ENCODE measurements at places on chromosomes 2 and 18.

DNA sequence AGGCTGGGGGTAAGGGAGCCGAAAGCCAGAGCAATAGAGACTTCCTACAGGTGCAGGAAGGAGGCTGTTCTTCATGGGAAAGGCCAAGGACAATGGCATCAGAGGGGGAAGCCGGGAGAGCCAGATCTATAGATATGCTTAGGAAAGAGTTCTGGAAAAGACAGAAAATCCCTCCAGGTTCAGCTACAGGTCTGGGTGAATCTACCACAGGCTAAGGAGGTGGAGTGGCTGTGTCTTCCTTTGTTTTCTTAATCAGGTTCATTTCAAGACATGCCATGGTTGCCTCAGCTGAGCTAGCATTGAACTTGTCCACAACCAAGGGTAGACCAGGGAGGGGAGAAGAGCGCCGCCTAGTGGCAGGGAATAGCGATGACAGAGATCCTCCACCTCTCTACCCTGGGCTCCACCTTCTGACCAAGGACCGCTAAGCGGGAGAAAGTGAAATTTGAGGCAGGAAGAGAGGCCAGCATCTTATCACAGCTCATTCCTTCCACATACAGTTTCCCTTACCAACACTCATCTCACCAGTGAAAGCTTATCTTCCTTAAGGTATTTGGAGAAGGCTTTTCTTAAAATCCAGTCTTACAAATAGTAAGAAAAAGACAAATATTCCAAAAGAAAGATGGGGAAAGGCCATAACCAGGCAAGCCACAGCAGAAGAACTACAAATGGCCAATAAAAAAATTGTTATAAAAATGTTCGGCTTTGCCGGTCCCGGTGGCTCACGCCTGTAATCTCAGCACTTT is 74.2 kb downstream of the VIT start:
- no peaks in the 10 kb centered on the region for H3K4me1 ChIP-seq
- DNase-seq = no peak
- H3K27me3 ChIP-seq = no peaks in the 10 kb centered on the region
- no peak overlapping the region for H3K4me3 ChIP-seq
- no peaks in the 10 kb centered on the region for H3K36me3 ChIP-seq
- H3K27ac ChIP-seq = no peak overlapping the region

- H3K27me3 ChIP-seq = no peaks in the 10 kb centered on the region
- peak; percentile 55 for DNase-seq
- H3K27ac ChIP-seq = peak overlapping the region; percentile 82
- H3K36me3 ChIP-seq = no peaks in the 10 kb centered on the region
- peaks cover 10% of the 10 kb centered on the region for H3K4me1 ChIP-seq
- H3K4me3 ChIP-seq = peak overlapping the region; percentile 69
Measured at GRCh38 chr18:711657-712400, 601 bp downstream of the ENOSF1 start.

- H3K27ac ChIP-seq = no peak overlapping the region
- H3K36me3 ChIP-seq = no peaks in the 10 kb centered on the region
- no peaks in the 10 kb centered on the region for H3K27me3 ChIP-seq
Measured at GRCh38 chr18:51911584-51911983, 428.4 kb upstream of the DCC start.

DNA sequence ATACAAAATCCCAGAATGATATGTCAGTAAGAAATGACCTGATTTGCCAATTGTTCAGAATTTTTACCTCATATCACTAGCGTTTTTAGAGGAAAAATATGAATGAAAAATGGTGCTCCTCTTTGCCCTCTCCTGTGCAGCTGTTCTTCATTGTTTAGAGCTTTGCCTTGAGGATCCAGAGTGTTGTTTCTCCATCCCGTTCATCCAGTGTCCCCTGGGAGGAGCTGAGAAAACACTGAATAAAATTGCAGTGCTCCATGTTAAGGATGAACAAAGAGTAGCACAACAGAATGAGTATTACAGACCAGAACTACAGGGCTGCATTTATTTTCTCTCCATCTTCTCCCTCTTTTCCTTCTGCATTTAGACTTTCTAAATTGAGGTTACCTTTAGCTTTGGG is 133.1 kb downstream of the ADCYAP1 start:
- H3K4me3 ChIP-seq = no peak overlapping the region
- no peaks in the 10 kb centered on the region for H3K36me3 ChIP-seq
- DNase-seq = no peak
- no peaks in the 10 kb centered on the region for H3K27me3 ChIP-seq

- no peak for DNase-seq
- no peaks in the 10 kb centered on the region for H3K36me3 ChIP-seq
- no peaks in the 10 kb centered on the region for H3K27me3 ChIP-seq
- no peaks in the 10 kb centered on the region for H3K4me1 ChIP-seq
- no peak overlapping the region for H3K4me3 ChIP-seq
Measured at GRCh38 chr2:10169581-10169980, 47.0 kb downstream of the RRM2 start.

- H3K4me1 ChIP-seq = peaks cover 13% of the 10 kb centered on the region
- no peak overlapping the region for H3K4me3 ChIP-seq
- no peak for DNase-seq
- no peaks in the 10 kb centered on the region for H3K36me3 ChIP-seq
- no peaks in the 10 kb centered on the region for H3K27me3 ChIP-seq
Measured at GRCh38 chr2:187573722-187574121, 19.5 kb upstream of the TFPI start.

GRCh38 chr2:24207359-24207758 is 32.5 kb downstream of the FAM228A start:
- DNase-seq = no peak
- H3K4me3 ChIP-seq = no peak overlapping the region
- peaks cover 87% of the 10 kb centered on the region for H3K36me3 ChIP-seq
- no peak overlapping the region for H3K27ac ChIP-seq
- H3K27me3 ChIP-seq = no peaks in the 10 kb centered on the region

- H3K36me3 ChIP-seq = no peaks in the 10 kb centered on the region
- peak overlapping the region; percentile 56 for H3K27ac ChIP-seq
- DNase-seq = no peak
- peaks cover 26% of the 10 kb centered on the region for H3K4me1 ChIP-seq
- H3K4me3 ChIP-seq = no peak overlapping the region
Measured at GRCh38 chr18:77049938-77050337, 82.6 kb downstream of the MBP start.

DNA sequence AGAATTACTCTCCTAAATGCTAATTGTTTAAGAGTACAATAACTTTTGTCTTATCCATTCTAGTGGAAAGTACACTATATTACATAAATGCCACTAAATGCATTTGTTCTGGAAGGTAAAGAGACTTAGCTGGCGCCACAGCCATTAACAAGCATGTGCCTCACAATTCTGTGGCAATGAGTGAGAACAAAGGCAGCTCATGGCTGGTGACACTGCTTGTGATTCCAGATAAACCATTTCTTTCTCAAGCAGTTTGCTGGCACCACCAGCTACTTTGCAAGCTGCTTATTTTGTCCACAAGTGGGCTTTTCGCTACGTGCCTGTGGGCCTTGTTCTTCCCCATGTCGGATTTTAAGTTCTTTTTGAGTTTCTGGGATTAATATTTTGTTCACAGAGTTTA is 147.6 kb upstream of the SMAD7 start:
- H3K4me1 ChIP-seq = no peaks in the 10 kb centered on the region
- no peaks in the 10 kb centered on the region for H3K27me3 ChIP-seq
- no peaks in the 10 kb centered on the region for H3K36me3 ChIP-seq
- no peak for DNase-seq

DNA sequence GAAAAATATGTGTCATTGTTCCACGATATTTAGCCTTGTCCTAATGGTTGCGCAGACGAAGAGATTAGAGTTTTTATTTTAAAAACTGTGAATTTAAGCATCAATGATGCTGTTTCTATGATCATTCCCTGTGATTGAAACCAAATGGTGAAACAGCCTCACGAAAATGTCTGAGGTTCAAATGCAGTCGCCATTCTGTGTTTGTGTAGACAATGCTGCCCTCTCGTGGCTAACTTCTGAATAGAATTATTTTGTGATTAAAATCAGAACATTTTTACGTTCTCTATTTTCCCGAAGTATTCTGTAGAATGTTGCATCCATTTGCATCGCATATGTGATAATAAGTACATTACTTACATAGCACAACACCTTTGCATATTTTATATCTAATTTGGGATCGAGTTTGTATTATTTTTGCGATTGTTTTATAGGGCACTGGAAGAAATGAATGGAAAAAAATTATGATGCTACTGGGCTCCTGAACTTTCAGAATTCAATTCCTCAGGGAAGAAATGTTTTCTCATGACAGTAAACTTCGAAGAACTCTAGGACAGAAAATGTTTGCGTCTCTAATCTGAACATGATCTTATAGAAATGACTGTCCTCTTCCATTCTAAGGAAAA is 54.8 kb upstream of the CREB1 start:
- H3K27me3 ChIP-seq = no peaks in the 10 kb centered on the region
- H3K27ac ChIP-seq = no peak overlapping the region
- H3K36me3 ChIP-seq = no peaks in the 10 kb centered on the region
- no peak overlapping the region for H3K4me3 ChIP-seq
